ENCODE measurements at places on chromosomes 12 and 14.

GRCh38 chr14:23430723-23431085 is 4.8 kb downstream of the MYH7 start:
- DNase-seq = no peak

DNA sequence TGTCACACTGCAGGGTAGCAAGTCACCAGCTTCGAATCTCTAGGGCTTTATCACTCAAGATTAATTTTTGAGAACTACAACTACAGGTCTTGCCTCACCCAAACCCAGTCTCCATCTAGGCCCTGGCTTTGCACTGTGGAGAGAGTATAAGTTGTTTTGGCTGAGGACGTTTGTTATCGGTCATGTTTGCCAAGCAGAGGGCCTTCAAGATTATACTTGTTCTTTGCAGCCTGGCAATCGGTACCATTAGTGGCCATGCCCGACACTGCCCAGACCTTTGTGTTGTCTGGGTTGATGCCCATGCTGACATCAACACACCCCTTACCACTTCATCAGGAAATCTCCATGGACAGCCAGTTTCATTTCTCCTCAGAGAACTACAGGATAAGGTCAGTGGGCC is 25.7 kb downstream of the ARG2 start:
- DNase-seq = no peak

GRCh38 chr12:39620659-39621658 is 1.4 kb upstream of the ABCD2 start:
- no peak for DNase-seq

GRCh38 chr14:61866932-61867920 is 105.0 kb downstream of the SNAPC1 start:
- no peak for DNase-seq

DNA sequence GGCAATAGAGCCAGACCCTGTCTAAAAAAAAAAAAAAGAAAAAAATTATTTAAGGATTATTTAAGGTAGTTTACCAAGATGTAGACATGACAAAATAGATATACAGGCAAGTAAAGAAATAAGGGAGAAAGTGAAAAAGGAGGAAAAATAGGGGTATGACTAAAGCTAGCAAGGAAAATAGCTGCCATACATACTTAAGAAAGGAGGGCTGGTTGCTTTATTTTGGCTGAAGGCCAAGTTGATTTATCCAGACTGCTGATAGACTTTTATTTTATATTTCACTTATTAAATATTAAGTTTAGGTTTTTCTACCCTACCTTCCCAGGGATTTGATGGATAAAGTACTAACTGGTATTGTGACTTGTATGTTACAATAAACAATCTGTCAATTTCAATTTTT is 8.3 kb upstream of the AEBP2 start:
- no peak for DNase-seq

GRCh38 chr12:45517381-45517780 is 212.1 kb upstream of the ARID2 start:
- DNase-seq = no peak

DNA sequence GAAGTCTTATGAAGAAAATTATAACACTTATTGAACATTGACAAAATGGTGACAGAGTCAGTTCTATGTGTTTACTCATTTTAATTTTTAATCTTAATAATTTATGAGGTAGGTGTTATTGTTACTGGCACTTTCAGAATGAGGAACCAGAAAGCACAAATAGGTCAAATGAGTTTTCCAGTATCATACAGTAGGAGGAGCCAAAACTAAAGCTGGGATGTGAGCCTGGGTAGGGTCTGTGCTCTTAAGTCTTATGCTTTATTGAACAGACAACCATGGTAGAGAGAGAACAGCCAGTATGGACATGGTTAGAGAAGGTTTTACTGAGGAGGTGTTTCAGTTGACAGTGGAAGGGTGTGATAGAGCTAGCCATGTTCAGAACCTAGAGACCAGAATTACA is 775.7 kb downstream of the TMTC2 start:
- DNase-seq = no peak

DNA sequence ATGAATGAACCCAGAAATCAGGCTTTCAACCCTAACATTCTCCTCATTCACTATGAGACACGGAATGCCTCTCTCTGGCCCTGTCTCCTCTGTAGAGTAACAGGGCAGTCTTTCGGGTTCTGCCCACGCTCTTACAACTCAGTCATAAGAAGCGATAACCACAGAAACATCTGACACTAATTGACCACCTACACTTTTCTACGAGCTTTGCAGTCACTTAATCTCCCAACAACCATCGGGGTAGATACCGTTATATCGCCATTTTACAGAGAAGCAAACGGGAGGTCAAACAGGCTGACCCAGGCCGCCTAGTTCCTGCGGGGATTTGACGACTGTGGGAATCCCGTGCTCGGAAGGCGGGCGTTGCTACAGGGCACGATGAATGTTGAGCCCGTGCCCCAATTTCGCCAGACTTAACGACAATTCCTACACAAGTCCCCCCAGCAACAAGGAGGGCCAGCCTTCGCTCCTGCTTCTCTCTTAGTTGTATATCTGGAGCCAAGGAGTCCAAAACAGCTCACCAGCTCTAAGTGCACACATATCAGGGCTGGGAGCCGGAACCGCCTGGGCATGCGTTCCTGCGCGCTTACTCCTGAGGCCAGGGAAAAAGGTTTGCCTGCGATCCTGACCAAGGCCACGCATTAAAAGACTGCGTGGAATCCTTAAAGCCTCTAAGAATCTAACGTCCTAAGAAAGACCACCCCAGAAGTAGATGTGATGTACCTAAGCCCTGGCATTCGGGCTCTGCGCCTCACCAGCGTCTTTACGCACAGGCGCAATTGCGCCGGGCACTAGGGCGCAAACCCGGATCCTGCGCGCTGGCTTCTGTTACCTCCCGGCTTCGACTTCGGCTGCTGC is 38.7 kb upstream of the TBX5 start:
- no peak for DNase-seq

DNA sequence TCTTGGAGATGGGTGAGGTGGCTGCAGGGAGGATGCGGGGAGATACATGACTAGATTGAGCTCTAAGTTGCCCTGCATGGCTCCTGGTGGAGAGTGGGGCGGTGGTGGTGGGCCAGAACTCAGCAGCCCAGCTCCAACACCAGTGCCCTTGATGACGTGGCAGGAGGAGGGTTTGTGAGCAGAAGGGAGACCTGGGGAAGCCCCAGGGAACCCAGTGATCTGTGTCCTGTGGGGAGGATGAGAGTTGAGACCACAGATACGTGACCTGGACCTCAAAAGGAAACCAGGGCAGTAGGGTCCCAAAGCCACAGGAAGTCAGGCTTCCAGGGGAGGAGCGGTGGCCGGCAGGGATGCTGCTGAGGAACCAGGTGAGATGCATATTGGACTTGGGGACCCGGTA is 989.1 kb upstream of the TMEM132C start:
- no peak for DNase-seq

DNA sequence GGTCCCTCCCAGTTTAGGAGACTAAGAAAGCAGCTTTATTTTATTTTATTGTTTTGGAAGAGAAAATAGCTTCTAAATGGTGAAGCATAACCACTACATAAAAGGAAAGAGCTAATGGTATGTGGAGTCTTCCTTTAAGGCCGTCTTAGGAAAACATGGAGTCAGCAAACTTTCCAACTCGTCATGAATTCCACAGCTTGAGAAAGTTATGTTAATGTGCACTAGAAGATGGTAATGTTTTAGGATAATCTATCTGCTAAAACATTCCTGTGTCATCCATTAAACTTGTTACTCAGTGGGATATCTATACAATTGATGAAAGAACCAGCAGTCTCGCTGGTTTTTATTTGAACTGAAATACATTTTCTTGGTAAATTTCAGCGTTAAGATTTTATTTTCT is 448.4 kb upstream of the SEL1L start:
- DNase-seq = no peak

Measured in fibroblast of the conjunctiva (primary cell).